ENCODE measurements at places on chromosomes 5 and 9.

DNA sequence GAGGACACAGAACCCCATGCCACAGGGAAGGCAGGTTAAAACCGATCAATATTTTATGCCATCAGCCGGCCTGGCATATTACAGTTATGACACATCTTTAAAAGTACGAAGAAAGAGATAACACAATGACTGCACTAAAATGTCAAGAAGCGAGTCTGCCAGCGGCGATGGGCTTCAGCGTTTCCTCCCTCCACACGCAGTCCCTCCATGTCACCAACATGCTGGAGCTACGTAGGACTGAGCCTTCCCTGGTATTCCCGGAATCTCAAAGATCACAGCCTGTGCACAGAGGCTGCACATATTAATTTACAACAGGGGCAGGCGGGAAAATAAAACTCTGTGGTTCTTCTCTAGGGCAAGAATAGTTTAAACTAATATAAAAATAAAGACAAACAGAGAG is 257.7 kb downstream of the IRX1 start:
- no peak for DNase-seq

GRCh38 chr5:66442951-66443445 is 153.2 kb upstream of the MAST4 start:
- no peak for DNase-seq

DNA sequence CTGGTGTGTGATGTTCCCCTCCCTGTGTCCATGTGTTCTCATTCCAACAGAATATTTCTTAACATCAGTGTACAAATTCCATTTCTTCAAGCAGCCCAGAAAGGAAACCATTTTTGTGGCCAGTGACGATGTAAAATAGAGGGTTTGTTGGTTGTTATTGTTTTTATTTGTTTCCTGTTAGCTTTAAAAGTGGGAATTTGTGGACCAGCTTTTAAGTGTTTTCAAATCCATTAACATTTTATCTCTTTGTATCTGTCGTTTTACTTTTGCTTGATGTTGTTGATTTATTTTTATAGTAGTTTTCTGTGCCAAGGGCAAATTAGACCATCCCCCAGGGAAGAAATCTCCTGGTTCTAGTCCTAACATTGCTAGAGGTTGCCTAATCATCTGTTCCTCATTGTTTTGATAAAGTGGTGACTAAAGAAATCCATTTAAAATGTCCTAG is 100.0 kb downstream of the GDNF start:
- DNase-seq = no peak

DNA sequence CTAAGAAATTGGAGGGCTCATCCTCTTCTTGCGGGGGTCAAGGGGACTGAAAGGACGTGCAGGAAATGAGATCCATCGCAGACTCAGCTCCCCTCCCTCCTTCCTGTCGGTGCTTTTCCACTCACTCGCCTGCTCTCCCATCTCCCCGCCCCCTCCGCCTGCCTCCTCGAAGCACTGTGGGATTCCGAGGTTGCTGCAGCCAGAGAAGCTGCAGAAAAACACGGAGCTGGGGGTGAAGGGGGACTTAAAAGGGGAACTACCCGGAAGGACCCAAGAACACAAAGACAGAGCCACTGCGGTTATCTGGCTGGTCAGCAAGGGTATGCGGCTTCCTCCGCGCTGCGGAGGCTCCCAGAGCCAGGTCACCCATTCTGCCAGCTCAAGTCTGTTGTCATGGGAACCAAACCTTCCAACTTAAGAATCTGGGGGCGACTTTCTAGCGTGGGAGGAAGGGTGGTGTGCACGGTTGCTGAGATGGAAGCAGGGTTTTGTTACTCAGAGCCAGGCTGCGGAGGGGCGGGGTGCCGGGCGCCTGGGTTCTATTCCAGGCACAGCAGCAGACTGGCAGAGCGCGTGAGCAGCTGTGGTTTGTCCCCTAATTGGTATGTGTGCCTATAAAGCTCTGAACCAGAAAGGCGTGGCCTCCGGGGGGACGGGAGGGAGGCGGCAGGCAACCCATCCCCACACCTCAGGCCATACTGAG is 24.9 kb downstream of the PCDHGC5 start:
- no peak for DNase-seq

- no peak for DNase-seq
These were observed 2.0 kb downstream of the ISL1 start for GRCh38 chr5:51385216-51385615.

DNA sequence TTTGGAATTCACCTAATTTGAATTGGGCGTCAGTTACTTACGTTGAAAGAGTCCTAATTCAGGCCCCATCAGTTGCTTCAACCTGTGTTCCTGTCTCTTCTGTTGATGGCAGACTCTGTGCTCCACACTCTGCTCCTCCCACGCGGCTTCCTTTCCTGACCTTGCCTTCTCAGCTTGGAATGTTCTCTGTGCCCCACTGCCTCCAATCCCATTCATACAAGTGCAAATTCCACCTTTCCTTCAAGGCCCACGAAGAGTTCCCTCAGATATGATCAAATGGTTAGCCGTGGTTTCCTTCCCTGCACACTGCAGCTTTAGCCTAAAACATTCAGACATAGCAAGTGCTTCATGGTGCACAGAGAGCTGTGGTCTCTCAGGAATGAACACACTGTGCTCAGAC is 65.7 kb downstream of the SREK1 start:
- DNase-seq = no peak

DNA sequence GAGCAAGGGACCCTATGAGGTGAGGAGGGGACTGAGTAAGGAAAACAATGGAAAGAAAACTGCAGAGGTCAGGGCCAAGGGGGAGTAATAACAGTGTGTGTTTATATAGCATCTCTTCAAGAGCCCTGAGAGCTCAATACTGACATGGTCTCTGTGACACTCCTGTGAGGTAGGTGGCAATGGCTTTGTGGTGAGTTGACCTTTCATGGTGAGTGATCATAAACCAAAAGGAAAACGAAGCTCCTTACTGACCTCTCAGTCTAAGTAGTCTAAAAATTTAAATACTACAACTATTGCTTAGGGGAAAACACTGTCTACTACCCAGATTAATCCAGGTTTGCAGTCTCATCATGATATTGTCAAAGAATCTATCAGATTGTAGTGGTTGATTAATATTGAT is 130.9 kb downstream of the SNCAIP start:
- DNase-seq = no peak

DNA sequence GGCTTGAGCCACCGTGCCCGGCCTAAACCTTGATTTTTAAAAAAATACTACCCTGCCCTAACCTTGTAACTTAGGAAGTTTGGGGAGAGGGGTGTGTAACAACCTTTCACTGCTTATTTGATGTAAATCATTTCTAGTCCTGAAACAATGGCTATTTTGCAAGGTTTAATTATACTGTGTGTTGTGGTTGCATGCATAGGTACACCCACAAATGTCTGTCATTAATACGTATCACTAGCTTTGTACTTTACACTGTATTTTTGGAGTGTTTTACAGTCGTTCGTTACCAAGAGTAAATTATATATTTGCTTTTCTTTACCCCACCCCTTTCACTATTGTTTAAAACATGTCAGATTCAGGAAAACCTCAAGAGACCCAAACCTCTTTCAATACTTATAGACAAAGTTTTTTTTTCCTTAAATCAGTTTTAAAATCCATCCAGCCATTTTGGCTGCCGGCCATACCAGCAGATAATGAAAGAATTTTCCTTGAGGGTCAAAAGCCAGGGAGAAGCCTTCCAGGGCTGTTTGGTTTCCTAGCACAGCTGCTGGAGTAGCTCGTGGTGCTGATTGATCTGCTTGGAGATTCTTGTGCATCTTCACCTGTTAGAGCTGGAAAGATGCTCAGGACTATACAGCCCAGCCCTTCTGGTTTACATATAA is 50.7 kb downstream of the DOCK8 start:
- DNase-seq = no peak

DNA sequence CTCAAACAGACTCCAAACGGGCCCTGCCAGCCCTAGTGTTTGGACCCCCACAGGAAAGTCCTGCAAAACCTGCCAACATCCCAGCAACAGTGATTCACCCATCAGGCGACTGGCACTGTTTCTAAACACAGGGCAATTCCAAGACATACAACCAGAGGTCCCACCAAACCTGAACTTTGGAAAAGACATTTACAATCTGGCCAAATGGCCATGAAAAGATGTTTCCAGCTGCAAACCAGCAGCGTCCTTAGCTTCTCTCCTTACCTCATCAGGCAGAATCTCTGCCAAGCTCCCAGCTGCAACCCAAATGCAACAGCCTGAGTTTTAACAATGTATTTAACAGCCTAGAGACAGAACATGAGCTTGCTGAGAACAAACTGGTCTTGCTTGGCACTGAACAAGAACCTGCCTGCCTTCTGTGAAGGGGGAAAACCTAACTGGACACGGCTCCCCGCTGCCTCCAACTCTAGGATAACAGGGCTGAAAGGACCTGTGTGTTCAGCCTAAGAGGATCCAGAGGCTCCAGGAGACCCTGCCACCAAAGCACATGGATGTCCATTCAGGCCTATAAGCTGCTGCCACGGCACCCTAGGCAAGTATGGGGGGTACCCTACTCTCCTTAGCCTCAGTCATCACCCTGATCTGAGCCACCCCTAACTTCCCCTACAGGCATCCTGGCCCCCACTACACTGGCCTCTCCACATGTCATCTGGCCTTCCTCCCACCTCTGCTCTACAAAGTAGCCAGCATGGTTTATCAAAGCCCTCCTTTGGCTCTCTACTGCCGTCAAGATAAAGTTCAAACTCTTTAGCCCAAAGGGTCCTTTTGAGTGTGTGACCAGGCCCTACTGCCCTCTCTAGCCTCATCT is 5.6 kb downstream of the P4HA2 start:
- DNase-seq = no peak

GRCh38 chr5:142473038-142473437 is 148.2 kb upstream of the SPRY4 start:
- DNase-seq = no peak

Data from hematopoietic multipotent progenitor cell treated with erythropoietin and hydrocortisone succinate and interleukin-3 and kit ligand, for 15 days (in vitro differentiated cells).